ENCODE measurements at places on chromosomes 5 and 9. TPM values are rescaled to one million over a fixed set of nuclear protein-coding genes. Genes with fewer than 3 reads are reported as not detected.

The NIPSNAP3A gene
- total RNA-seq: 58.9 TPM

The RELL2 gene
- total RNA-seq: 2.7 TPM

The CTXN3 gene
- not detected for total RNA-seq

The ANKRD31 gene
- 0.19 TPM for total RNA-seq

The HMCN2 gene
- under 0.01 TPM for total RNA-seq

The LECT2 gene
- not detected for total RNA-seq
